Brain pericyte (primary cell): ENCODE measurements at places on chromosomes 1 and 21.

- DNase-seq, result no peak
Observed at GRCh38 chr1:77416692-77417450, 135.1 kb downstream of the AK5 start.

DNA sequence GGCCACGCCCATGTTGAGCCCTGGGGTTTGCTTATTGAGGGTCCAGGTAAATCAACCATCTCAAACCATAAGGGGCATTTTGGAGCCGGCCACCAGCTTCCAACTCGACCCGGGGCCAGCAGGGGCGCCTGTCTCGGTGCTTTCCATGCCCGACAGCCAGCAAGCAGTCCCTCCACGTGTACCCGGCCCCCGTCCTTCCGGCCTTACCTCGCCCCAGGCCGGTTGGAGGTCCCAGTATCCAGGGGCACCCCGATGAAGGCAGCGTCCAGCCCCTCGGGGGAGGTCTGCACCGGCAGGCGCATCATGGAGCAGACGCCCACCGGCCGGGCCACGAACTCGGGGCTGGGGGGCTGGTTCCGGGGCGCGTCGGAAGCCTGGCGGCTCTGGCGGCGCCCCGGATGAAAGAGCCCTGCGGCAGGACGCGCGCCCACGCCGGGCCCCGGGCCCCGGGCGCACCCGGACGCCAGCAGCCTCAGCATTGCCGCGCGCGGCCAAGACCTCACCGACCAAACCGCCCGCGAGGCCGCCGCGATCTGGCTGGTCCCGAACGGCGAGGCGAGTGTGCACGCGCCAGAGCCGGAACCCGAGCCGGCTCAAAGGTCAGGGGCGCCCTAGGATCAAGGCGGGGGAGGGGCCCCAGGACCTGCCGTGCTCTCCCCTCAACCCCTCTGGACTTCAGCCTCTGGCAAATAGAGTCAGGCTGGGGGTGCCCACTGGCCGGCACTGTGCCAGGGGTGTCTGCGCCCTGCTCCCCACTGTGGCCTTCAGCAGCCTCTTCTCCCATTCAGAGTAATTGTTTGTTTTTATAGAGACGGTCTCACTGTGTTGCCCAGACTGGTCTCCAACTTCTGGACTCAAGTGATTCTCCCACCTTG is at the start of gene AGMAT:
TSS of gene AGMAT (minus strand) at position 563 of the 875 bp plus-strand sequence. CDS start at position 479, 84 bp downstream.
- no peak for DNase-seq

DNA sequence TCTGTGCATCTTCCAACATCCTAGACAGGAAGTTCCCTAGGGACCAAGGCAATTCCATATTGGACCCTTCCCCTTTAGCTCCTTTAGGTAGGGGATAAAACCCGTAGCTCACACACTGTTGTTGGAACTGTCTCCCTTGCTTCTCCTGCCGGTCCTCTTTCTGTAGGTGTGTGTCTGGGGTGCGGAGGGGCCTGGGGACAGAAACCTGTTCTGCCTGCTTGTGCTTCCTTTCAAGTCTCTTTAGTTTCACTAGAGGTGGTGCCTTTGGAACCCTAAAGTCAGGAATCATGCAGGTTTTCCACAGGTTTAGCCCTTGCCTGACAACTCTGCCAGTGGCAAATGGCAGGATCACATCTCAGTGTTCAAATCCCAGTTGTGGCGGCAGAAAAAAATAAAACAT is 74.6 kb upstream of the PTGFRN start:
- no peak for DNase-seq

GRCh38 chr1:176950736-176951324 is 213.7 kb downstream of the ASTN1 start:
- no peak for DNase-seq

DNA sequence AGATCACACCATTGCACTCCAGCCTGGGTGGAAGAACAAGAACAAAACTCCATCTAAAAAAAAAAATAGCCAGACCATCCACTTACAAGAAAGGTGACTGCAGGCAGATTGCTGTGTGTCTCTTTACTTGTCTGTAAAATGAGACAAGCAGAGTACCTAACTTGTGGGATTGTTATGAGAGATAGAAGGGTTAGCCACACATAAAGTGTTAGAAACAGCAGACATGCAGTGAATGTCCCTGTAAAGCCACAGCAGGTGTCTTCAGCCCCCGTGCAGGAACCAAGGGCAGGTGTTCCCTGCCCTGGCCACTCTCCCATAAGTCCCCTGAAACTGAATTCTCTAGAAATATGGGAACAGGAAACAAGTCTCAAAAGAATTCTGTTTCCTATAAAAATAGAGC is 40.8 kb upstream of the EFHD2 start:
- DNase-seq, result no peak

GRCh38 chr1:203995228-203995627 is 77.7 kb upstream of the SOX13 start:
- no peak for DNase-seq

DNA sequence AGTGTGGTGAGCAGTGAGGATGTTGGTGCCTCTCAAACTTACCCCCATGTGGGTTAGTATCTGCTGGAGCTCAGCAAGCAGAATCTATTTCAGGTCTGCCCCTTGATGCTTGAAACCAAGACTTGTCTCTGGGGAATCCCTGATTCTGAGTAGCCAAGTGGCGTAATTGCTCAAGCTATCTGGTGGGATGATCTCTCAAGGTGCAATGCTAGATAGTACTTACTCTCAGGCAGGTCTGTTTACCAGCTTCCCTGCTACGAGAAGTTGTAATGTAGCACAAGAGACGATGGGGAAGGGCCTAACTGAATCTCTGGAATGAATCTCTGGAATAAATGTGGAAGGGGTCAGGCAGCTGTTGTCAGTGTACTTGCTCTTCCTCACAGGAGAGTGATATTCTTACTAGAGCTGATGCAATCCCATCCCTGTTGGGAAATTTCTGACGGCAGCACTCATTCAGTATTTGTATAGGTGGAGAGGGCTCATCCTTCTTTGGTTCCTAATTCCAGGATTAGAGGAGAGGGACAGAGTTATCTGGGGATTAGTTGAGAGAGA is 65.4 kb downstream of the MACF1 start:
- DNase-seq, result peak; percentile 31

DNA sequence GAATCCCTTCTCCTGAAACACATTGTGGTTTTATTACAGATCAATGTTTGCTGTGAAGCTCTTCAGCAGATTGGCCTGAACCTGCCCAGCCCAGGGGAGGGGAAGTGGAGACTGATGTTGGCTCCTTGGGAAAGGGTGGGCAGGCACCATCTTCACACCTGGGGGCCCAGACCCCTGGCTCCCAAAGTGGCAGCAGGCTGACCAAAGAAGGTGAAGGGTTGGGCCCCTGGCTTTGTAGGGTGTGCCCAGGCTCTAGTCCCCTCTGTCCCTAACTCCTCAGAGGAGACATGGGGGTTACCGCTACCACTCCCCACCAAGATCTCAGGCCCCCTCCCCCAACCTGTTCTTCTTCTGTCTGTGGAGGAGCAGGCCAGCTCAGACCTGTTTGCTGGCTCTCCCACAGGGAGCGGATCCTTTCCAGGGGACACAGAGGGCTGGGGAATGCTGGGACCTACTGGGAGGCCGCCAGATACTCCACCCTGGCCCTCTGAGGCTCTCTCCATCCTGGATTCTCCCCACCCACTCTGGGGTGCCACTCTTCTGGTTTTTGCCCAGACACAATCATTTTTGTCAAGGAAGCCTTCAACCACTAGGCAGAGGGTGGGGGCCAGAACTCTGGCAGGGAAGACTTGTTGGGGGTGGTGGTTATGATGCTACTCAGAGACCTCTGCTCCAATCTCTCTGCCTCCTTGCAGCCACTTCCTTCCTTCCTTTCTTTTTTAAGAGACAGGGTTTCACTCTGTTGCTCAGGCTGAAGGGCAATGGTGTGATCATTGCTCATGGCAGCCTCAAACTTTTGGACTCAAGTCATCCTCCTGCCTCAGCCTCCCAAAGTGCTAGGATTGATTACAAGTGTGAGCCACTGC is 5.0 kb upstream of the EFNA3 start:
- no peak for DNase-seq
